ENCODE measurements at places on chromosomes 6 and 20.
A peak's percentile ranks its signal among the peaks of the same experiment; 100 is the strongest.

- DNase-seq: no peak
Observed at GRCh38 chr6:110950440-110950839, 8.1 kb upstream of the GTF3C6 start.

GRCh38 chr6:15023448-15023847 is 222.4 kb upstream of the JARID2 start:
- peak; percentile 25 for DNase-seq

GRCh38 chr20:4147319-4147718 is 132.0 kb upstream of the RNF24 start:
- DNase-seq: no peak

DNA sequence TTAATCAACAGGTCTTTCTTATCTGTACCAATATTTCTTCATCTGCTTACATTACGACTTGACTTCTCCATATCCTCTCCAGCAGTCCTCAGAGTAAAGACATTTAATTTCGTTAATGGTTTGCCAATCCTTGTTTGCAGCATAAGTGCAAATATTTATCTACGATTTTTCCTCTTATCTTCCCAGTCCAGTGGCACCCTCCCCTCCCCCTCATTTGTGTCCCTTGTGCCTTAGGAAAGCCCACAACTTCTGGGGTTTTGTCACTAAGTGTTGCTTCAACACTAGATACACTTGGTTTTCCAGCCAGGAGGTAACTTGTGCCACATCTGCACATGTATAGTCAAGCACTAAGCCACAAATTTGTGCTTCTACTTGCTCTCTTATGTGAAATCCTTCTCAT is 327.2 kb downstream of the CBLN4 start:
- DNase-seq: no peak

- no peak for DNase-seq
Observed at GRCh38 chr6:159056003-159056402, 11.2 kb upstream of the TAGAP start.

DNA sequence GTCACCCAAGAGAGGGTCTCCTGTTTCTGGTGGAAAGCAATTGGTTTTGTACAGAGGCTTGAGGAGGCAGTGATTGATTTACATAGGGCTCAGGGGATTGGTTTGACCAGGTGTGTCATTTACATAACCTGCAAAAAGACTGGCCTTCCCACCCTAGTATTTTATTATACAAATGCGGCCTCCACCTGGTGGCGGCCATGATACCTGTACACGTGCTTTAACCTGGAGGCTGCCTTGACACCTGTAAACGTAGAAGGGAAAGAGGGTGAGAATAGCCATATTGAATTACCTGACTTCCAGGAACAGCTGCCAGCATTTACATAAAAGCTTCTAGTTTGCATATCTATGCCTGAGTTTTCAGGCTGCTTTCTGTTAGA is 48.7 kb downstream of the HLA-DPB1 start:
- no peak for DNase-seq

GRCh38 chr20:23533161-23533560 is 35.1 kb downstream of the CST9L start:
- DNase-seq: no peak

DNA sequence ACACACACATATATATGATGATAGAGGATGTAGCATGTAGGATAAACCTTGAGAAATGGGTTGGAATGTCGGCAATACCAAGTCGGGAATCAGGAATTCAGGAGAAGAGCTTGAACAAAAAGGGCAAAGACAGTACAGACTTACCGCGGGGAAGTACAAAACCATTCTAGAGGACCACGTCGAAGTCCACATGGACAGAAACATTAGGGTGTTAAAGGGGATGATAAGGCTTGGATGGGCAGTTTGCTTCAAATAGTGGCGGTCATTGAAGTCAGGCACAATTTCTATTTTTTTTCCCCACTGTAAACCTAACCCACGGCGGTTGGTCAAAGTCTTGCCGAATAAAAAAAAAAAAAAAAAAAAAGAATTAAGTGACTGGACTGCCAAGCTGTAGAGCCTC is 766 bp upstream of the NUS1 start:
- DNase-seq: no peak

DNA sequence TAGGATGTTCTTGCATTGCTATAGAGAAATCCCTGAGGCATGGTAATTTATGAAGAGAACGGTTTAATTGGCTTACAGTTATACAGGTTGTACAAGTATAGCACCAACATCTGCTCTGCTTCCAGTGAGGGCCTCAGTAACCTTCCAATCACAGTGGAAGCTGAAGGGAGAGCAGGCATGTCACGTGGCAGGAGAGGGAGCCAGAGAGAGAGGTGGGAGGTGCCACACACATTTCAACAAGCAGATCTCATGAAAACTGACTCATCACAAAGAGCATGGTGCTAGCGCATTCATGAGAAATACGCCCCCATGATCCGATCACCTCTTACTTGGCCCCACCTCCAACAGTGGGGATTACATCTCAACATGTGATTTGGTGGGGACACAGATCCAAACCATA is 871.2 kb downstream of the TFAP2A start:
- DNase-seq: no peak

- no peak for DNase-seq
Observed at GRCh38 chr6:104506429-104506828, 353.3 kb downstream of the HACE1 start.

DNA sequence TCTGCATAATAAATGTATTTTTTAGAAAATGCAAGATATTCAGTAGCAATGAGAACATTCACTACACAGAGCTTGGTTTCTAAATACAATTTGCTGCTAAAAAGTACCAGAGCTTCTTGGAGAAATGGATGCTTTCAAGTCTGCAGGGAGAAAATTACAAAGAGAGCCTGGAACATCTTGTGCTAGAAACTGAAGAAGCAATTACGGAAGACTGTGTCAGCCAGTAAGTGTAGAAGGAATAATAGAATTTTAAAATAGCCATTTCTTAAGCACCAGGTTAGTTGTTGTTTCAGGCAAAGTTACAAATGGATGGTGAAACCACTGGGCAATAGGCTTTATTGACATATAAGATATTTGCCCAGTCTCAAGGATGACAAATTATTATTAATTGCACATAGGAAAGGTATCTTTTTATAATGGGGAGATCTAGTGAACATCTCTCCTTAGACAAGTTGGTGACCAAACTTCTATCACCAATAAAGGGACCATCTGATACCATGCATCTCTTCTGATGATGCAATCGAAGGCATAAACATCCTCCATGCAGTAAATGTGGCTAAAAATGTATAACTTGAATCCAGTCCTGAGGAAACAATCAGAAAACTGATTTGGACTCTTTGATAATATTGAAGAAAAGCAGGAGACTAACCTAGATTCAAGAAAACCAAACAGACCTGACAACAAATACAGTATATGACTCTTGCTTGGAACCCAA is 81.7 kb downstream of the ARHGAP18 start:
- no peak for DNase-seq

- no peak for DNase-seq
Observed at GRCh38 chr6:164106345-164106769, 691.8 kb downstream of the QKI start.

DNA sequence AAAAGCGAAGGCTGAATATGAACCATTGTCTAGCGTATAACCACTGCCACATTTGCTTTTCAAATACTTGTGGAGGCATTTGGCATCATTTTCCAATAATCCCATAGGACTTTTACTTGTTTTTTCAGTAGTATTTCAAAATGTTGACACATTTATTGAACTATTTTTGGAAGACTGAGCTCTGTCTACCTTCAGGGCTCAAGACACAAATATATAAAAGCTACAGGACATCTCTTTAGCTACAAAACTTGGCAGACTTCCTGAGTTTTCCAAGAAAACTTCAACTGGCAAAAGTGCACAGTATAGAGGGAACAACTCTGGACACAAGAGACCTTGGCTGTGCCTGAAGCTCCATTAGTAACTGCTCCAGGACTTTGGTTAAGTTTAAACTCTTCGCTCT is 13.4 kb downstream of the EPB41L2 start:
- no peak for DNase-seq

GRCh38 chr6:37188962-37189510 is 19.1 kb downstream of the PIM1 start:
- no peak for DNase-seq

DNA sequence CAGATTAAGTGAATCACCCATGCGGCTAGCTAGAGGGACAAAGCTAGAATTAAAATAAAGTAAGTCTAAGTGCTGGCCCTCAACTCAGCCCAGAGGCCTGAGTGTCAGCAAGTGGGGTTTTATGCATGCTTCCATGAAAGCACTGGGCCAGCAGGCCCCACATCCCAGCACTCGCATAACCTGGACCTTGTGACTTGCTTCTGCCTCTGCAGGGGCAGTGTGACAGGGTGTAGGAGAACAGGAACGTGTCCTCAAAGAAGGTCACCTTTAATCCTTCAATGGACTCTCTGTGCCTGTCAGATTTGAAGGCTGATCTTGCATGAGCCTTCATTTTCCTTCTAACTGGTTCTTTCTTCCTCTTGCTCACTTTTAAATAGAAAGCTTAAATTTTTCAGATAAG is 183.4 kb downstream of the ALDH8A1 start:
- no peak for DNase-seq

- DNase-seq: no peak
Observed at GRCh38 chr6:148885136-148885865, 138.5 kb downstream of the UST start.

DNA sequence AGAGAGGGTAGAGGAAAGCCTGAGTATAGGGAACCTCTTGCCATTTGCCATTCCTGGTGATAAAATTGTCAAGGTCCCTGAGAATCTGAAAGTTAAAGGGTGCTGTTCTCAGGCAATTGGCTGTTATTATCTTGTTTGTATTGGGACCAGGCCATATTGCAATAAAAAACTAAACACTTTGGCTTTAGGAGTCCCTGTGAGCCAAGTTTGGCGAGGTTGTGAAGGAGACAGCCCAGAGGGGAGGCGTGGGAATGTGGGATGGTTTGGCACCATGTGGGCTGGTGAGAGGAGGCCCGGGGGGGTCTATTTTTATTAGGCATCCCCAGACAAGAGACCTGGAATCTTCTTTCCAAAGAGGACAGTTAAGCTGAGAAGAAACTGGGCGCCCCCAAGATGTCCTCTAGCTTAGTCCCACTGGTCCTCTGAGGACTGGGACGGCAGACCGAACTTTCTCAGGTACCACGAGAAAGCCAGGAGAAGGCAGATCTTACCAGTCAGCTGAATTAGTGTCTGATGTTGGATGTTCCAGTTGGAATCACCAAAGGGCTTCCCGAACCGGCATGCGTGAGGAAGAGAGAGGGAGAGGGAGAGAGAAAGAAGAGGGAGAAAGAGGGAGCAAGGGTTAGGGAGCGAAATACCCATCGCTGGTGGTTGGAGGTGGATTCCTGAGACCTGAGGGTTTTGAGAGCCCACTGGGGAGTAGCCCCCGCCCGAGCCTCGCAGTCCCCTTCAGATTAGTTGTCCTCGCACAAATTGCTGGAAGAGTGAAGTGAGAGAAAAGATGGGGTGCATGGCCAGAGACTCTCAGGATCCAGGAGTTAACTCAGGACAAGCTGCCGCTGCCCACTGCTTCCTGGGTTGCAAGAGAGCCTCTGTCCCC is 24.4 kb downstream of the DYNLT1 start:
- DNase-seq: no peak

DNA sequence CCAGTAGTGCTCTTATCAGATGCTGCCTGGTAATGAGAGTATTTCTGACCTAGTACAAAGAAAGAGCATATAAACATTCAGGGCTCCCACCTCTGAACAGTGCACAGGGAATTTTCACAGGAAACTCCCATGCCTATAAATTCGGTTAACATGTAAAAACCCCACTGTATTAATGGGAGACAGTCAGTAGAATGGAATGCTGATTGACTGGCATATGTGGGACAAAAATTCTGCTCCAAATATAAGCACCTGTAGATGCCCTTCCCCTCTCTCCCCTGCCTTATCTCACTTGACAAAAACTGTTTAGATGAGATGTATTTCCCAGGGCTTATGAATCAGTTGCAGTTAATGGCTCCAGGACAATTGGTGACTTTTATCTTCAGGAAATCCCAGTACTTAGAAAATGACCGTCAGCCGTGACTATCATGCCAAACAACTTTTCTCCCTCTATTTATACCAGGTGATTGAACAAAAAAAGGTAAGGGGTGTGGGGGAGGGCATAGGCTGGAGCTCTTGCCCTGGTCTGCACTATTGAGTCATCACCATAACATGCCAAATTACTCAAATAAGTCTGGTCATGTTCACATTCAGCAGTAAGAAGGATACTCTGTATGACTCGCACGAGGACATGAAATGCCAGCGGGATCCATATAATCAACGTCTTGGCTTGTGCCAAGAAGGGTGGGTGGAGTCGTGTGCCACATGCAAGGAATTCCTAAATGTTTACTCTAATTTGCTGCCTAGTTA is 176.4 kb upstream of the BMP2 start:
- DNase-seq: no peak

DNA sequence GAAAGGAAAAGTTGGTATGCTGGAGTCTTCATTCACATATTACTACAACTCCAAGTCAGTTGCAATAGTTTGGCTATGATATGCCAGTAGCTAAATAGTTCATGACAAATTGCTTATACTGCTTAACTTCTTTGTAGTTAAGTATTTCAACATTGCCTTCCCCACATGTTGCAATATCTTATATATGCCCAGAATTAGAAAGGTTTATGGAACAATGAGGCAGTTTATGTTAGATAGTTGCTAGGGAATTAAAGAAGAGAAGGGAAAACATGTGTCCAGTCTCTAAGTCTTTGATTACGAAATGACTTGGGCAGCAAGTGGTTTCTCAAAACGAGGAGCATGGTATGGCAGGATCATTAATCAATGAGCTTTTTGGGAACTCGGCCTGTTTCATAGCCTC is 145.8 kb downstream of the PLCB4 start:
- no peak for DNase-seq

DNA sequence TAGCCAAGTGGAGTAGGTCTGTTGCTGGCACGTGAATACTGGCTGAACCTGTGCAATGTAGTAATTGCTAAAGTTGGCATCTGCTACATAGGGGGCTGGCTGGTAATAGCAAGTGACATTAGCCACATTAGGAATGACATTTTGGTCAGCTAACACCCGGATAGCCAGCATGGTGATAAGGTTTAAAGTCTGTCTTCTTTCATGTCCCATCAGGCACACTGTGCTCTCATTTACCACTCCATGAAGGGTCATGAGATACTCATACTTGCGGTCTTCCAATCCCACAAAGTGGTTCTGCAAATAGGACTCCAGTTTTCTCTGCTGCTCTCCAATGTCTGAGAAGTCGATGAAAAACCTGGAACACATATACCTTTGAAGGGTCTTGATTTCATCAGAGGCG is 2.8 kb downstream of the TENT5A start:
- no peak for DNase-seq

GRCh38 chr20:10404023-10404628 is 29.9 kb downstream of the MKKS start:
- no peak for DNase-seq

Data from activated gamma-delta T cell treated with anti-CD3 and anti-CD28 coated beads, Interleukin-2, amount 50 U/mL, for 16 hours (primary cell).